Stimulated activated CD8-positive, alpha-beta memory T cell treated with anti-CD3 and anti-CD28 coated beads, Interleukin-7, amount 100 ng/mL, for 24 hours (primary cell): ENCODE measurements at places on chromosomes 13 and 19.

- DNase-seq: no peak
These were observed 8.8 kb downstream of the SPPL2B start for GRCh38 chr19:2337329-2337707.

- no peak for DNase-seq
These were observed 1.7 kb downstream of the ARHGEF7 start for GRCh38 chr13:111116856-111117255.

- no peak for DNase-seq
These were observed 98.2 kb downstream of the UBL3 start for GRCh38 chr13:29752175-29752574.

DNA sequence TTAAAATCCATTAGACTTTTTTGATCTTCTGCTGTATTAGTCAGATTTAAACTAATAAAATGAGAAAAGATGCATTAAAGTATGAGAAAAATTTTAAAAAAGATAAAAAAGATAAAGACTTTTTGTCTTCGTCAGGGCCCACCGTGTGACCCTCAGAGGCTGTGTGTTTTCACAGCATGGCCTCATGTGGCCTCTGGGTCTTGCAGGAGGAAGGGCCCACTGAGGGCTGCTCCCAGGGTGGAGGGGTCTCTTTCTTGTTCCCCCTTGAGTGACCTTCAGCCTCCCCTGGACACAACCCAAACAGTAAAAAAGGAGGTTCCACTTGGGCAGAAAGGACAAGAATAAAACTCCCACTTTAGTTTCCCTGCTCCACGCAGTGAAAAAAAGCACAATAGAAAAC lies 57.1 kb upstream of the RANBP3 start:
- DNase-seq: no peak

GRCh38 chr19:38721979-38722773 lies 22.1 kb downstream of the CAPN12 start:
- DNase-seq: no peak

DNA sequence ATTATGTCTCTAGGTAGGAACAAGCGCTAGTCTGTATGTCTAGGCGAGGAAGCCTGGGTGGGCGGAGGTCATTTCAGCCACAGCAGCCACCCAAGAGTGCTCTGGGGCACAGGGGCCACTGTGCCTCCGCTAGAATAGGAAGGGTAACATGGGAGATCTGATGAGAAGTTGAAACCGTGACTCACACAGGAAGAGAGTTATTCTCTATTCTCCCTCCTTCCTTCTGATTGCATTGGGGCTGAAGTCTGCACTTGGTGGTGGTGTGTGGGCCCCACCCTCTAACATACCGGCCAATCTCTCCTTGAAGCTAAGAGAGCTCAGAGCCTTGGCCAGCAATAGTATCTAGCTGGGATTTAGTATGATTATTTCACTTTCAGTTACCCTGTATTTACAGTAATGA lies 20.3 kb upstream of the GGACT start:
- no peak for DNase-seq

- DNase-seq: no peak
These were observed 1160.6 kb downstream of the PCDH9 start for GRCh38 chr13:66069570-66069969.

DNA sequence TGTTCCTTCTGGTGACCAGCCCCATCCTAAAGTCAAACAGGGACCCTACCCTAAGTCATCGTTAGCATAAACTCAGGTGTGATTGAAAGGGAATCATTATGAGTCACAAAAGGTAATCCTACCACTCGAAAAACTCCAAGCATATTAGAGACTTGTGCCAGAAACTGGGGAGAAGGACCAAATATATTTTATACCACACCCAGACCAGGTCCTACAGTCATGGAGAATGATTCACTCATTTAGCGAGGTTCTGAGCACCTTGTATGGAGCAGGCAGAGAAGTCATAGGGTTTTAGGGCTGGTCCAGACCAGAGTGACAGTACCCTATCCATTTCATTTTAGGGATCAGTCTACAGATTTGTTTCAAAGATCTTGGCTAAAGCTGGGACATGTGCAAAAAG lies 149.5 kb downstream of the SLC7A1 start:
- DNase-seq: no peak

- peak; percentile 5 for DNase-seq
These were observed 41.5 kb downstream of the ZNF682 start for GRCh38 chr19:19997656-19998268.

DNA sequence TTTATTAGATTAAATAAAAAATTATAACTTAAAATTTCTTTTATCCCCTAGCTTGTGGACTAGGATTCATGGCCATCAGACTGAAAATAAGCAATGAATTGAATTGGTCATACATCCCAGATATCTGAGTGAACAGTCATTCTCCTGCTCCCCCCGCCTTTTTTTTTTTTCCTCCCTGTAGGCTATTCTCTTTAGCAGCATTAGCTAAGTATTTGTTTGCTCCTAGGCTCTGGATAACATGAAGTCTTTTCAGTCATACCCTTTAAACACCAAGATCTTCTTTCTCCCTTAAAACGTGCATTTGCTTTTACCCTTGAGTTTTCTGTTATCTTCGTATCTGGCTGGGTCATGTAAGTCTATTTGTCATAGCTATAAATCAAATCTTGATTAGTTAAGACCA lies 866.7 kb upstream of the SPRY2 start:
- no peak for DNase-seq

DNA sequence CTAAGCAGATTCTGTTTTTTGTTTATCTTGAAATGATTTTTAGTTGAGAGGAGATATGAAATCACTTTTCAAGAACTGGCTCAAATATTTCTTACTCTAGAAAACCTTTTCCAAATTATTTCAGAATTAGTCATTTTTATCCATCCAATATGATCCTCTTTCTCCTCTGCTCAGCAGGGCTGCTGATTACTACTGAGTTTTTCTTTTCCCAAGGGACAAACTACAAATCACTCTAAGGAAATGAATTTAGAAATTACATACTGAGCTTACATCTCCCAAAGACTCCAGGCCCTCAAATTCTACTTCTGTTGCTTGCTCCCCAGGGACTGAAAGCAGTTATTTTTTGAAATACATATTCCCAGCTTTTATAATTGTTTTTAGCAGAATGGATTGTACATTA lies 87.4 kb upstream of the UFM1 start:
- DNase-seq: no peak

GRCh38 chr13:73683746-73684145 lies 450.5 kb downstream of the KLF12 start:
- no peak for DNase-seq

DNA sequence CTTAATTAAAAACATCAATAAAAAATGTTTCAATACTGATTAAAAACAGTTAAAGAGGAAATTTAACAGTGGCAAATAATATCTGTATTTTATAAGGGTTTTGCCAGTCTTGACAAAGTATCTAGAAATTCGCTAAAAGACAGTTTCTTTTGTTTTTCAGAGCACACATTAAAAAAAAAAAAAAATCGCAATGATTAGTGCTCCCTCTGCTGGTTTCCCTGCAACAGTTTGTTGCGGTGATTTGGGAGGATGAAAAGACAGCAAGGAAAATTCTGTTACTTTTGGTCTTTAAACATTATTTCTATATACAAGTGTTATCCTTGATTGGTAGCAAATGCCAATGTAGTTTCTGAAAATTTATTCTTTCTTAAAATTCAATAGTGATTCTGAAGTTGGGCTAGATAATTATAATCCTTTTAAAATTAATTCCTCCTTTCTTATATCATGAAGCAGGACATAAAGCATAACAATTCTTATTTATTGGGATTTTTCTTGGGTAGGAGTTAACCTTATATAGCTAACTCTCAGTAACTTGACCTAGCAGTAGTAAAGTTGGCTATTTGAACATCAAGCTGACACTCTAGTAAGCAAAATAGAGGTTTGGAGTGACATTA lies 23.1 kb upstream of the SPRY2 start:
- DNase-seq: no peak

DNA sequence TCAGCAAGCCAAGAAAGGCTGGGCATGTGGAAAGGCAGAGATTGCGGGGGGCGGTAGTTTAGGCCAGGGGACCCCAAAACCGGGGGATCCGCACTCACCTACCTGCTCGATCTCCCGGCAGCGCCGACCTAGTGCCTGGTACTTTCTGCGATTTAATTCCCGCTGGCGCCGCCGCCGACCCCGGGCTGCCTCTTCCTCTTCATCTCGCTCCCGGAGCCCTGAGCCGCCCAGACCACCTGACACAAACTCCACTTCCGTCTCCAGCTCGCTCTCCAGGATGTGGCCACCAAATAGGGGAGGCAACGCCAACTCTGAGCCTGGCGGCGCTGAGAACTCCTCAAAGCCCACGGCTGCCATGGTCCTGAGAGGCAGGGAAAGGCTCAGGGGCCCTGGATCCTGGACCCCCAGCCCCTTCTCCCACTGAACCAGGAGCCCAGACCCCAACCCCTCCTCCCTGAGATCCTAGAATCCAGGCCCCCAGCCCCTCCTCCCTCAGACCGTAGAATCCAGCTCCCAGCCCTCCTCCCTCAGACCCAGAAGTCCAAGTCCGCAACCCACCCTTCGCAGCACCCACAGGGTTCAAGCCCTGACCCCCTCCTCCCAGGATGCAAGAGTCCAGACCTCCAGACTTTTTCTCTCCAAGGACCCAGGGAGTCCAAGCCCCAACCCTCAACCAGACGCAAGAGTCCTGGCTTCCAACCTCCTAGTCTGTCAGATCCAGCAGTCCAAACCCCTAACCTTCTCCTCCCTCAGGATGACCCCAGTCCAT lies 933 bp downstream of the TFPT start:
- DNase-seq: no peak

DNA sequence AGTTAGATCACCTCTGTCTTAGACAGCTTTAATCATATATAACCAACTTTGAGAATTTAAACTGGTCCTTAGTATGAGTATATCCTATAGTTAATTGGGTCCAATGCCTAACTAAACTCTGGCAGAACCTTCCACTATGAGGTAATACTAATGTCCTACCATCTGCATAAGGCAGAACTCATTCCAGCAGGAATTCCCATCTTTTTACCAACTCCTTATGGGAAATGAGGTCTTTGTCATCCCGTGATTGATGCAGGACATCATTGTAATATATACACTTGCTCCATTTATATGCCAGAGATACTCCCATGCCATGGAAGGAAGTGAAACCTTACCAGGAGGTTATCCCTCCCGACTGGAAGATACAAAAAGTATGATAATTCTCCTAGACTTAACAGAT lies 2.8 kb downstream of the KCTD4 start:
- DNase-seq: no peak

GRCh38 chr13:35865341-35866240 lies 265.6 kb downstream of the DCLK1 start:
- DNase-seq: no peak

GRCh38 chr13:99075268-99076191 lies 97.7 kb upstream of the DOCK9 start:
- DNase-seq: no peak

DNA sequence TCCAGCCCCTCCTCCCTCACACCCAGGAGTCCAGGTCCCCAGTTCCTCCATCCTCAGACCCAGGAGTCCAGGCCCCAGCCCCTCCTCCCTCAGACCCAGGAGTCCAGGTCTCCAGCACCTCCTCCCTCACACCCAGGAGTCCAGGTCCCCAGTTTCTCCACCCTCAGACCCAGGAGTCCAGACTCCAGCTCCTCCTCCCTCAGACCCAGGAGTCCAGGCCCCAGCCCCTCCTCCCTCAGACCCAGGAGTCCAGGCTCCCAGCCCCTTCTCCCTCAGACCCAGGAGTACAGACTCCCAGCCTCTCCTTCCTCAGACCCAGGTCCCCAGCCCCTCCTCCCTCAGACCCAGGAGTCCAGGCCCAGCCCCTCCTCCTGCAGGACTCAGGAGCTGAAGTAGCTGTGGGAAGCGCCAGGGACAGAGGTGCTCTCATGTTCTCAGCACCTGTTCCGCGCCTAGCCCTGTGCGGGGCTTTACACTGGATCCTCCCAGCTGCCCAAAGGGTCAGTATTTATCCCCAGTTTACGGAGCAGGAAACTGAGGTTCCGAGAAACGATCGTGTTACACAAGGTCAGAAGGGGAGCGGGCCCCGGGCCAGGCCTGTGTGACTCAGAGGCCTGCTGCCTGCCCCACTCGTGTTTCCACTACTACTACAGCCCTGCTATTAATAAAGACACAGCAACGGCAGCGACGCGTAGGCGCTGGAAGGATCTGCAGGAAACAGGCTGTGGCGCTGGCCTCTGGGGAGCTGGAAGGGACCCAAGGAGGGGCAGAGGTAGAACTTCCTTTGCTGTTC lies 1.7 kb upstream of the SBK3 start:
- DNase-seq: no peak

DNA sequence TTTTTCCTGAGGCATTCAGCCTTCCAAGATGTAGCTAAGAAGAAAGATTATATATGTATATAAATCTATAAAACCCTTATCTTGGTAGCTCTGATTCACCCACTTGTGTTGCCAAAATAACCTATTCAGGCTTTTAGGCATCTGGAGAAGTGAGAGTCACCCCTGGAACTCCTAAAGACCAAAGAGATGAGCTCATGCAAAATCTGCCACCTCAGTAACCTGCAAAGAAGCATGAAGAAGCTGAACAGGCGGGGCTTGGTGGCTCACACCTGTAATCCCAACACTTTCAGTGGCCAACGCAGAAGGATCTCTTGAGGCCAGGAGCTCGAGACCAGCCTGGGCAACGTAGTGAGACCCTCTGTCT lies 393.7 kb downstream of the FOXO1 start:
- no peak for DNase-seq

GRCh38 chr19:41531438-41532311 lies 44.3 kb upstream of the CEACAM21 start:
- peak; percentile 43 for DNase-seq

GRCh38 chr19:20664901-20665781 lies 3.8 kb upstream of the ZNF626 start:
- no peak for DNase-seq

- no peak for DNase-seq
These were observed 180.1 kb downstream of the POSTN start for GRCh38 chr13:37418490-37418889.

DNA sequence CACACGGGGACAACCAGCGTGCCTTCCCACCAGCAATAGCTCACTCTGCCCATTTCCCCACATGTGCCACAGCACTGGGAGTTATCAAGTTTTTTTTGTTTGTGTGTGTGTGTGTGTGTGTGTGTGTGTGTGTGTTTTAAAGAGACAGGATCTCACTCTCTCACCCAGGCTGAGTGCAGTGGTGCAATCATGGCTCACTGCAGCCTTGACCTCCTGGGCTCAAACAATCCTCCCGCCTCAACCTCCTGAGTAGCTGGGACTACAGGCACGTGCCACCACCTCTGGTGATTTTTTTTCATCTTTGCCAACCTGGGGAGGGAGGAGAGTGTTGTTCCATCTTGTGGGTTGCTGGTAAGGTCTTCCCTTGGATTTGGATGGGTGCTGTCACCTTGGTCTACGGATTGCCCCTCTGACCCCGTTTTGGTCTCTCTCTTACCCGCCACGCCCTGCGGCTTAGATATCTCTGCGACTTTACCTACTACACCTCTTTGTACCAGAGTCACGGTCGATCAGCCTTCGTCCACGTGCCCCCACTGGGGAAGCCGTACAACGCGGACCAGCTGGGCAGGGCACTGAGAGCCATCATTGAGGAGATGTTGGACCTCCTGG lies 22.6 kb downstream of the PGPEP1 start:
- DNase-seq: no peak

- no peak for DNase-seq
These were observed 1074.3 kb upstream of the PCDH9 start for GRCh38 chr13:68304286-68304893.

DNA sequence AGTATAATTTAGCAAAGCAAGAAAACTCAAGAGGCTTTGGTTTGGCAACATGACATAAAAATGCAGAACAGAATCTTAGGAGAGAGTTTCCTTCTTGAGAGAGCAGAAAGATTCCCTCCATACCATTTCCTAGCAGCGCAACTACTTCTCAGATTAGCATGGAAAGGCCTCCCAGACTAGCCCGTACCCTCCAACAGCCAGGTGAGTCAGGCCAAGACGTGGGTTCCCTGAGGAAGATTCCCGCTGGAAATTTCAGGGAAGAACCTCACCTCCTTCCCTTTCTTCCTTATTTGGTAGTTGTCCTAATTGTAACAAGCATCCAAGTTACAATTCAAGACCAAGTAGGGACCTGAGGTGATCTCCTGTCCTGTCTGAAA lies 12.3 kb downstream of the COL4A2 start:
- no peak for DNase-seq
